ENCODE measurements at places on chromosomes 2 and 18. TPM values are rescaled to one million over a fixed set of nuclear protein-coding genes. Genes with fewer than 3 reads are reported as not detected.

Gene CYS1
- 0.29 TPM for total RNA-seq

DNA sequence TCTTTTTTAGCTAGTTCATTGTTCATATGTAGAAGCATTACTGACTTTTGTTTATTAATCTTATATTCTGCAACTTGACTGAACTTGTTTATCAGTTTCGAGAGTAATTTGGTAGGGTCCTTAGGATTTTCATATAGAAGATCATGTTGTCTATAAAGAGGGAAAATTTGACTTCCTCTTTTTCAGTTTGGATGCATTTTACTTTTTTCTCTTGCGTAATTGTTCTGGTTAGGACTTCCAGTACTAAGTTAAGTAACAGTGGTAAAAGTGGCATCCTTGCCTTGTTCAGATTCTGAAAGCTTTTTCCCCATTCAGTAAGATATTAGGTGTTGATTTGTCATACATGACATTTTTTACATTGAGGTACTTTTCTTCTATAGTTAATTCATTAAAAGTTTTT, 726.0 kb downstream of the KCNJ3 start:
- DNase-seq = no peak

DNA sequence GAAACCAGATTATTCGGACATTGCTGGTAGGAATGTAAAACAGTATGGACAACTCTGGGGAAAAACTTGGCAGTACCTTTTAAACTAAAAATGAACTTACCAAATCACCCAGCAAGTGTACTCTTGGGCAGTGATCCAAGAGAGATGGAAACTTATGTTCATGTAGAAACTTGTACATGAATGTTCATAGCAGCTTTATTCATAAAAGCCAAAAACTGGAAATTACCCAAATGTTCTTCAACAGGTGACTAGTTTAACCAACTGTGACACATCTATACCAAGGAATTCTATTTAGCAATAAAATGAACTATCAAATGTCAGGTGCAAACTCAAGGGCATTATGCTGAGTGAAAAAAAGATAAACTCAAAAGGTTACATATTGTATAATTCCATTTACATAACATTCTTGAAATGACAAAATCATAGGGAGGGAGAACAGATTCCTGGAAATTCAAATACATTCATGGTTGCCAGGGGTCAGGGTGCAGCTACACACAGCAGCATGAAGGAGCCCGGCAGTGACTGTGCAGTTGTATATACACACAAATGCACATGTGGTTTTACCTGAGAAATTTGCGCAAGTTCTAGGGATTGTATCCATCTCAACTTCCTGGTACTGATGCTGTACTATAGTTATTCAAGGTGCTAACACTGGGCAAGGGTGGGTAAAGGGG, 3.5 kb upstream of the RNU4ATAC start:
- no peak for DNase-seq

Gene RAMP1
- not detected for total RNA-seq

Gene CAPN14
- total RNA-seq = 0.24 TPM

GRCh38 chr2:72887740-72888437, 681 bp downstream of the SPR start:
- peak; percentile 95 for DNase-seq

DNA sequence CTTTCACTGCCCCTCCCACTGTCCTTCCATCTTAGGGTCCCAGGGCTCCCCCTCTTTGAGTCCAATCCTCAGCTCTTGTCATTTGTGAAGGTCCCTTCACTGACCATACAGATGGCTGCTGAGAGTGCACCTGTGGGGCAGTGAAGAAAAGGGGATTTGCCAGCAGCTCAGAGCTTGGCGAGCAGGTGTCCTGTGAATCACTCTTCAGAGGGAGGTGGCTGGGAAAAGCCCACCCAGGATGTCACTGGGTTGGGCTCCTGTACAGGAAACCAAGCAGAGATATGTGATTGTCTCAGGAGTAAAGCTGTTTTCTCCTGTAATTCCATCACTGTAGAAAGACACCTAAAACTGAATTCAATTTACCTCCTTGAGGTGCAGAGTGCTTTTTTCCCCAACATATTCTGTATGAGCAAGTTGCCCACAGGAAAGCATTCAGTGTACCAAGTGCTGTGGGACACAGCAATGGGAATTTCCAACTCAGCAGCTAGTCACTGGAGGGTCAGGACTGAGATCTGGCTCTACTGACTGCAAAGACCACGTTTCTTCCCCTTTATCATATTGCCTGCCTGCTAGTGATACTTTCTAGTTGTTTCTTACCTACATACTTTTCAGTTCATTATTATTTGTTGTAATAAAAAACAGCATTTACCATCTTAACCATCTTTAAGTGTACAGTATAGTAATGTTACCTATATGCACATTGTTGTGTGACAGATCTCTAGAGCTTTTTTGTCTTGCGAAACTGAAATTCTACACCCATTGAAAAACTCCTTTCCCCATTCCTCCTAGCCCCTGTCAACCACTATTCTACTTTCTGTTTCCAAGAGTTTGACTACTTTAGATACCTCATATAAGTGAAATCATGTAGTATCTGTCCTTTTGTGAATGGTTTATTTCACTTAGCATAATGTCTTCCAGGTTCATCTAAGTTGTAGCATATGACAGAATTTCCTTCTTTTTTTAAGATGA, 239.1 kb downstream of the TSN start:
- DNase-seq = no peak

Data from SK-MEL-5 (cell line).